ENCODE measurements at places on chromosomes 5 and 9.

DNA sequence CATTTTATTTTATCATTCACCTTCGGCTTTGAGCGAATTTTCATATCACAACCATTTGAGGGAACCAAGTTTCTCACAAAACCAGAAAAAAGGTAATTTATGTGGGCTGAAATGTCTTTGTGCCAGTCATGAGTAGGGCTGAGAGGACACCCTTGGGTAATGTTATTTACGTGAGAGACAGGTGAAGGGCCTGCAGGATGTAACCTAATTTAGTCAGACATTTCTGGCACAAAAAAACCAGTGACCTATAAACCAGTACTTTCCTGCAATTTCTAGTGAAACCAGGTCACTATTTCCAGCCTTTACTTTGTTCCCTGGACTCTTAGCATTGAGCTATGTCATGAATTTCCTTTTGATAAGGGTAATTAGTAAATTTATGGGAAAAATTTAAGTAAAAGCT is 17.2 kb upstream of the CCDC112 start:
- no peak for DNase-seq

DNA sequence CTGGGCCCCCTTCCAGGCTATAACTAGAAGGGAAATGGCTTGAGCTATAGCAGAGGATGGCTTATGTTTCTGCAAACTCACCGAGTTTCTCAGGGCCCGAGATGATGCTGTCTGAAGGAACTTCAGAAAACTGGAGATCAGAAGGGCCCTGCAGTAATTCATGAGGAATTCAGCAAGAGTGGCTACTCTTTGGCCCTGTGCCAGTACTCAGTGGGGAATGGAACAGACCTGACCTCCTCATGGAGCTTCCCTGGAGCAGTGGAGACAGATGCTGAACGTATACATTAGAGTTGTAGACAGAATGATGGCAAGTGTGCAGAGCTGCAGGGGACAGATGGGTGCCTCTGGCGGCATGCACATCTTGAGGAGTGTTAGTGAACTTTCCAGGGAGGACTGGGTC is 17.3 kb upstream of the SMIM32 start:
- peak; percentile 6 for DNase-seq

DNA sequence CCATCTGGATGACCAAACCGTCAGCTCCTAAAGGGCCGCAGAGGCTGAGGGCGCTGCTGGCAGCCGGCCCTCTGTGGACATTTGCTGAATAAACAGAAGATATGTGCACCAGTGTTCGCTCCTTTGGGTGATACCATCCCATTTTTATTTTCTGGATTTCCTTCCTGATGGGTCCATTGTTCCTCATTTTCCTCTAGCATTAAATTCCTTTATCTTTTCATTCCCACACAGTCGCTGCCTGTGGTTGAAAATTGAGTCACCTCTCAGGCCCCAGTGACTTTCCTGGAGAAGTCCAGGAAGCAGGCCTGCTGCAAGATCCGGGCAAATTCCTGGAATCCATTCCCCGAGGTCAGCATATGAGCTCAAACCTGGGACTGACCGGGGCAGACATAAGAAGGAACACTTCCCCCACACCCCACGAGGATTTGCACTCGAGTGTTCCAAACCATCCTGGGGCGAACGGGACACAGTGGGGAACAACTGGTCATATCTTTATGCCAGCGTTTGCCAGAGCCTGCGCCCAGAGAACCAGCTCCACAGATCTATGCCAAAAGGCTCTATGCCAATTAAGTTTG is 86.7 kb upstream of the PCA3 start:
- no peak for DNase-seq

GRCh38 chr5:81134066-81134465 is 99.1 kb upstream of the CKMT2 start:
- no peak for DNase-seq

DNA sequence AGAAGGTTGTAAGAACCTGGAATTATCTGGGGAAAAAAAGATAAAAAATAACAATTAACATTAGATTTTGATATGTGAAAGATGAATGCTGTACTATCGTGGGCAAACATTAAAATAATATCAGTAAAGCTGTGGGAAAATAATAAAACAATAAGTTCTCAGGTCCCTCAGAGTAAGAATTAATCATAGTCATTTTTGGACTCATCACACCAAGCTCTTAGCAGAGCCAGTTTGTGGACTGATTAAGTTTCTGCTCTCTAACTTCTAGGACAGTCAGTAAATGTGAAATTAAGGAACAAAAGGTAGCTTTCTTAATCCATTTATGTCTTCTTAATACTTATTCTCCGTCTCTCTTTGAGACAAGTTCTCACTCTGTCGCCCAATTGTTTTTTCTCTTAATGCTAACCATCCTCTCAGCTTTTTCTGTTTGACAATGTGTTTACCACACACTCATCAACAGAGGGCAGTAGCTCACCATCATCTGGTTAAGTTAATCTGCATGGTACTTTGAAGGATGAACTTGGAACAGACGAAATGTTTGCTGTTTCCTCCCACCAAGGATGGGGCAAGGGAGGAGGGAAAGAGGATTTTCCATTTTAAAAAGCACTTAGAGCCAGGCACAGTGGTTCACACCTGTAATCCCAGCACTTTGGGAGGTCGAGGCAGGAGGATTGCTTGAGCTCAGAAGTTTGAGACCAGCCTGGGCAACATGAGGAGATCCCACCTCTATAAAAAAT is 5.3 kb upstream of the ACO1 start:
- DNase-seq: peak; percentile 85

DNA sequence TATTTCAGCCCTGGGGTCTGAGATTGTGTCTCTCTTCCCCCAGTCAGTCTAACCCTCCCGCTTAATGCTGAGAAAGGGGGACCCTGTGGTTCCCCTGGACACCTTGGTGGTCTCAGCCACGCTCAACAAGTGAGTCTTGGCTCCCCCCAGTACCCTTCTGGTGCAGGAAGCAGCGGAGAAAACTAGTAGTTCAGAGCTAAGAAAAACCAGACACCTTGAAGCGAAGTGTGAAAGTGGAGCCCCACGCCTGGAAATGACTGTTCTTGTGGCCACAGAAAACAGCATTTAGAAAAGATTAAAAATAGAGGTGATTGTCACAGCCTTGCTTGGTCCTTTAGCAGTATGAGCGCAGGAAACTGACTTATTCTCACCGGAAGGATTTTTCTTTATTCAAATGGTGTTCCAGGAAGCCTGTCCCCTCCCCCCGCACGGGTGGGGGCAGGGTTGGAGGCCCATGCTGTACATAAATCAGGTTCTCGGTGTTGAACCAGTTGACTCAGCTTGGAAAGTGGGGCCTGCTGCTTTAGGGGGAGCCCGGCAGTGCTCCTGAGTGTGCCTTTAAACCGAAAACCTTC is 8.1 kb downstream of the ARPC5L start:
- DNase-seq: no peak

Data from NCI-H1417 (cell line).